ENCODE measurements at places on chromosomes 1 and 21.

- DNase-seq, result no peak
Observed at GRCh38 chr21:36630485-36631206, 68.3 kb upstream of the SIM2 start.

DNA sequence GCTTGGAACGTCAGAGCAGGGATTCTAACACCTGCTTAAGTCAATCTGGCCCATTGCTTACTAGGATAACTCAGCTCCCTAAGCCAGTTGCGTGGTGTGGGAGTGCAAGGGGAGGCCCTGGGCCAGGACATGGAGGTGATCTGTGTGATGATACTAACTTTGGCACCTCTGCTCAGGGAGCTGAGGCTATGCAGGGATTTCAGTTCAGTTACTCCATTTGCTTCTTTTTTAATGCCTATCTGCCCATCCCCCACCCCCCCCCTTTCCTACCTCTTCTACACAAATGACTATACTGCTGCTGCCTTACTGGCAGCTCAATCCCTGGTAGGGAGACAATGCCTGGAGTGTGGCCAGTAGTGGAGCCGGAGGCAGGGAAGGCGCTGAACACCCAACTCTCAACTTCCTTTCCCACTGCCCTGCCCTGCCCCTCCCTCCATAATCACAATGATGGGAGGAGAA lies 19.5 kb downstream of the INKA2 start:
- DNase-seq, result no peak

GRCh38 chr1:39592069-39592468 lies 15.5 kb upstream of the PABPC4 start:
- no peak for DNase-seq

GRCh38 chr1:18574754-18575153 lies 55.9 kb upstream of the PAX7 start:
- DNase-seq, result no peak

GRCh38 chr21:43193651-43194302 lies 25.0 kb downstream of the CRYAA start:
- DNase-seq, result no peak

GRCh38 chr1:92538048-92538412 lies 51.3 kb upstream of the GFI1 start:
- no peak for DNase-seq

All from cortex of kidney (tissue), 1 donor.